Fibroblast of skin of left biceps (primary cell): ENCODE measurements at places on chromosomes 2 and 18.

DNA sequence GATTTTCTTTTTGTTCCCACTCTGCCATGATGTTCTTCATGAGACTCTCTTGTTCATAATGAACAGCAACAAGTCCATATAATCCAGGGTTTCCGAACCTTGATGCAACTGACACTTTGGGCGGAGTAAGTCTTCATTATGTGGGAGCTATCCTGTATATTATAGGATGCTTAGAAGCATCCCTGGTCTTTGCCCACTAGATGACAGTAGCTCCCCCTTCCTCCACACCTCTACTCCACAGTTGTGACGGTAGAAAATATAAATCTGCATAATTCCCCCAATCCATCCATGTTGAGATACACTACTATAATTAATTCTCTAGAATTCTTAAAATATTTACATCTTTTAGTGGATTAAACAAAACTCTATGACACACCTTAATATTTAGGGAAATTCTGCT lies 482.2 kb upstream of the CELF4 start:
- no peak for DNase-seq

- no peak for DNase-seq
Observed at GRCh38 chr18:55555395-55556027, 32.5 kb downstream of the TCF4 start.

GRCh38 chr2:328761-329160 lies 40.9 kb upstream of the ALKAL2 start:
- no peak for DNase-seq

GRCh38 chr2:54653572-54654204 lies 69.8 kb upstream of the EML6 start:
- no peak for DNase-seq

DNA sequence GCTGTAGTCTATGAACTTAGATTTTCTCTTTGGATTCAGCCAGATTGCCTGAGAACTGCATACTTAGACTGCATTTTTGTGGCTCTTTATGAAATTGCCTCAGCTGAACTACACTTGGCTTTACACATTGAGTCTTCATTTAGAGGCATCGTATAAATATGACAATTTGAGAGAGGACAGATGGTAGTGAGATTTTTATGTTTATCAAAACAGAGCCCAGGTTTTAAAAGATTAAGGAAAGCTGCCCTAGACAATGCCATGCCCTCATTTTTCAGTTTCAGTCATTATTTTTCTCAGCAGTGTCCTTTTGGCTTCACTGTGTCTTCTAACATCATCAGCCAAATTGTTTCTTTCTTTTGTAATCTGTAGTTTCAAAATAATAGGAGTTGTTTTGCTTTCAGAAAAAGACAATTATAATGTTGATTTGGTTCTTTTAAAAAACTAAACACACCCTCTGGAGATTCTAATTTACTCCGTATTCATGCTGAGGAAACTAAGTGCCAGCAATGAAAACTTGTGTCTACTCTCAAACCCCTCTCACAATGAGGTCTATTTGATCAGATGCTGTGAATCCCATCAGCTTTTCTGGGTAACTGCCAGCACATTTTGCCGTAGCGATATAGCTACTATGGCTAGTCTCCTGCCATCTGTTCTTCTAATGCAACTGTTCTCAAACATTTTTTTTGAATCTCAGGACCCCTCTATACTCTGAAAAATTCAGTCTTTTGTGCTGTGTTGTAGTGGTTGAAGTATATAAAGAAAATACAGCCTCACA lies 46.2 kb downstream of the TWSG1 start:
- peak; percentile 27 for DNase-seq

GRCh38 chr2:240301256-240301795 lies 134.1 kb upstream of the GPC1 start:
- no peak for DNase-seq

DNA sequence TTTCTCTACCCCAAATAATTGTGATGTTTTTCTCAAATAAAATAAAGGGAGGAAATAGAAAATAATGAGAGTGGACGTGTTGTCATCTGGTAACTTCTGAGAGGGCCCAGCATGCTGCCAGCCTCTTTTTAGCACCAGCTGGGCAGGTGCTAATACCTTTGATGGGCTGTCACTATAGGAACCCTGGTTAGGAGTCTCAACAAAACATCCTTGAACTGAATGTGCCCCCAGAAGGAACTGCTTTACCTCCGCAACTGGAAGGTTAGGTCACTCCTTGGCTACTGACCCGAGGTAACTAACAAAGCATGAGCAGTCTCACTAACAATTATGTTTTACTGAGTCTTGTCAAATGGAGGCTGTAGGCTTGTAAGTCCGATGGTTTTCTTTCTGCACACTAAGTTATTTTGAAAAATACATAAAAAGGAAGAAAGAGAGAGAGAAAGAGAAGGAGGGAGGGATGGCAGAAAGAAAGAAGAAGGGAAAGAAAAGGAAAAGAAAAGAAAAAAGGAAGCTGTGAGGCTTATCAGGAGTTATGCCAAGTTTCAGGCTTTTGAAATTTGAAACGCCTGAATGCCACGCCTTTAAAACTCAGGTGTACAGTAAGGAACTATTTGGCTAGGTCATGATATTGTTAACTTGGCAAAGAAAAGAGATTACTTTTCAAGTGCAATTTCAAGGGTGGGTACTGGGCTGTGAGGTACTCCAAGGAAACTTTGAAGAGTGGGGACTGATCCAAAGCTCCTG lies 91.0 kb downstream of the TGIF1 start:
- DNase-seq = no peak

DNA sequence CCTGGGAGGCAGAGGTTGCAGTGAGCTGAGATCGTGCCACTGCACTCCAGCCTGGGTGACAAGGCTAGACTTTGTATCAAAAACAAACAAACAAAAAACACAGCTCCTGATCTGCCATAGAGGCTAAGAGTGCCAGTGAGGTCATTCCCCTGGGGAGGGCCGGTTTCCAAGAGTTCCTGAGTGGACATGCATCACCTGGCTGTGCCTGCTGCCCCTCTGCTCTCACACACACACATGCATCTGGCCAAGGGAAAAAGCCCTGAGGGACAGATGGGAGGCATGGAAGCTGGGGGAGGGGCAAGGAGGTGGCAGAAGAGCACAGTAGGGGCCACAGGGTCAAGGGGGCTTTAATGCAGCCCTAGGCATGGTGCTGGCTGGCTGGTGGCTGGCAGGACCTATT lies 60.4 kb downstream of the ZBTB7C start:
- no peak for DNase-seq

DNA sequence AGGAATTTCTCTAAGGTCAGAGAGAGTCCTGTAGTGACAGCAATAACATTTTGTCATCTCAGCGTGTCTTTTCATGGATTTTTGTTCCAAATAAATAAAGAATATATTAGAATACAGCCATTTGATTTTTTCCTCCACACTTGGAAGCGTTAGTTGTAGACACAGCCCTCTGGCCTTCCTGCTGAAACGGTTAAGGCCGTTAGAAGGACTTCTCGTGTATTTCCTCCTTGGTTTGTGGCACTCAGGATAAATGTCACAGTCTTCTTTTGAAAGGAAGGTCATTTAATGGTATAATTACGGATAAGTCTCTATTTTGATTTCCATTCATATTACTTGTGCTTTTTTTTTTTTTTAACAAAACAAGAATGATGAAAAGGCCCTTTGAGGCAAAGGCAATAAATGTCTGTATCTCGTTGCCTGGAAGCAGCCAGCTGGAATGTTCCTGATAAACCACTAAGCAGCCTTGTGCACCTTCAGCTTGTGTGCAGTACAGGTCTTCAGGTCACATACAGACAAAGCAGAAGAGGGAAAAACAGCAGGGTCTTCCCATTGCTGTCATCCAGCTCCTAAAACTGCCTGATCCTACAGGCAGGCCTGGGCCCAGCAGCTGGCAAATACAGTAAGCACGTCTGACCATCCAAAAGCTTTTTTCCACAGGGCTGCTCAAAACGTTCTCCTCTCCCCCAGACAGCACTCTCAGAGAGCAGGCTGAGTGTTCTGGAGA lies 14.4 kb downstream of the EFR3B start:
- DNase-seq = no peak

GRCh38 chr2:183522489-183523266 lies 398.4 kb downstream of the NUP35 start:
- no peak for DNase-seq

DNA sequence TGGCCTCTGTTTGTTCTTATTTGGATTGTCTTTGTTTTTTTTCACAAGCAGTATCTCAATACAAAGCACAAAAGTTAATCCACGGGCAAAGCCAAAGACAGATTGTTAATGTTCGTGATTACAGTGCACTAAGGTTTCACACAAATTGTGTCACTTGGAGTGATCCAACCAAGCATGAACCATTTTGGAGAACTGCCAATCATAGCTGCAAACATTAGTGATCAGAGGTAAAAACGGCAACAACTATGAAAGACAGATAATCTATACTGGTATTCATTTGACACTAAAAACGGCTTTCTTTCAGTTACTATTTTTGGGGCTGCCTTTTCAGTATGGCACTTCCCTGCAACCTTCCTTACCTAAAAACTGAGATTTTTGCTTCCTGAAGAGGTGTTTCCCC lies 213.1 kb upstream of the GULP1 start:
- no peak for DNase-seq
